ENCODE measurements at places on chromosomes 1 and 21.

DNA sequence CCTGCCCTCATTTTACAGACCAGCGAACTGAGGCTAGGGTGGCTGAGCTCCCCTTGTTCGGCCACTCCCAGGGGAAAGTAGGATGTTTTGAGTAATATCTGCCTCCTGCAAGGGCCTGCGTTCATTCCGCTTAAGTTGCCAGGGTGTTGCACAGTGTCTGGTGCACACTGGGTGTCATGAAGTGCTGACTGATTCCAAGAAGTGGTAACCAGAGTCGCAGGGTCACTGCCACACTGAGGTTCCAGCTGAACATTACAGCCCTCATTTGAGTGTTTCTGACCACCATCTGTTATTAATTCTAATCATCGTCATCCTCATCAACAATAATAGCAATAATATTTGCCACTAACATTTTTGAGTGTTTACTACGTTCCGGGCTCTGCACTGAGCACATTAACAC is 250.6 kb downstream of the KAZN start:
- DNase-seq = no peak

DNA sequence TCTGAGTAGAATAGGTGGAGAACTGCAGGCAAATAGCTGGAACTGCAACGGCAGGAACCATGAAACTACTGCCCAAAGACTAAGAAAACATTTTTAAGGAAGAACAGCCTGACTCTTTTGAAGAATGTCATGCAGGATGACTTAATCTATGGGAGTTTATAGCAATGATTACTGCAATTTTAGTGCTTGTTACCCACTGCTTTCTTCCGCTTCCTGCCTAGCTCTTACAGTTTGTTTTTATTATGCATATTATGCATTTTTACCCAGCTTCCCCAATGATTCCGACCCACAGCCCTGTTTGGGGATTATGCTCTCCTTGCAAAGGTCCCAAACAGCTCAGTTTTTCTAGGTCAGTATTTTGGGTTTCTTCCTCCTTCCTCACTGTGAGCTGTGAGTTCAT is 71.2 kb downstream of the PCNX2 start:
- DNase-seq = no peak

DNA sequence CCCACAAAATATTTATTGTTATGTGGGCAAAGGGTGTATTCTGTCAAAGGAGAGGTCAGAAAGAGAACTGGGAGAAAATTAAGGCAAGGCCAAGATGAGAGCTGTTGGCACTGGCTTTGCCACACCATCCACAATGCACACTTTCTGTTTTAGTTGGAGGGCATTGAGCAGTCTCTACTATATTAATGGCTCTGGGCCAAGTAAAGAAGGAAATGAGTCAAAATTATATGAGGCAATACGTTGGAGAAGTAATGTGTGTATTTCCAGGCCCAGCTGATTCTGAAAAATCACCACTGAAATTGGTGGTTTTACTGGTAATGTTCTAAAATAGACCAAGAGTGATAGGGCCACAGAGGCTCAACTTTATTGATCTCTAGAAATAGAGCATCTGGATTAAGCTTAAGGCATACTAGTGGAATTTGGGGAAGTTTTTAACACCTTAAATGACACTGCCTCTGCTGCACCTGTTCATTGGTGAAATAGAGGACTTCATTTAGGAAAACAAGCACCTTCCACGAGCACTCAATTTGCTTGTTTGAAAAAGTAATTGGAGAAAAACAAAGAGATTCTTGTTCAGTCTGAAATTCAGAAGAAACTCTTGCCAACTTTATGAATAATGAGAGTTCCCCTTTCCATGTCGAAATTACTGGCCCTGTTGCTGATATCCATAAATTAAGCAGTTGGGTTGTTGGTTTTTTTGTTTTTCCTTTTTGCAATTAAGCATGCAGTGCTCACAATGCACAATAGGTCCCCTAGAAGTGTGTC is 424.9 kb downstream of the ADGRL2 start:
- DNase-seq = peak; percentile 95

DNA sequence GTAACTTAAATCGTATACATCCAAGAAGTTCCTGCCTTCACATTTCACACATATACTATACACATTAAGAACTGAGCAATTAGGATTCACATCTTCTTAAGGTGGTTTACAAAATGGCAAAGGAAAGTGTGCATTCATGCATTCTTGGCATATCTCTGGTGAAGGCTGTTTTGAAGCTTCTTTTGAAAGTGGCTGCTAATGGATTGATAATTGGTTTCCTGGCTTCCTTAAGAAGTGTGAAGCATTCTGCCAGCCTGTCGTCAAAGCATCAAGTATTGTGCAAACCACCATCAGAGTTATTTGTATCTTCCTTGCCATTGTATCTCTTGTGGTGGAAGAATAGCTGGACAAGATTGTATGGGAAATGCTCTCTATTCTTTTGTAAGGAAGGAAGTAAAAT is 95.1 kb upstream of the HMGB4 start:
- DNase-seq = no peak

DNA sequence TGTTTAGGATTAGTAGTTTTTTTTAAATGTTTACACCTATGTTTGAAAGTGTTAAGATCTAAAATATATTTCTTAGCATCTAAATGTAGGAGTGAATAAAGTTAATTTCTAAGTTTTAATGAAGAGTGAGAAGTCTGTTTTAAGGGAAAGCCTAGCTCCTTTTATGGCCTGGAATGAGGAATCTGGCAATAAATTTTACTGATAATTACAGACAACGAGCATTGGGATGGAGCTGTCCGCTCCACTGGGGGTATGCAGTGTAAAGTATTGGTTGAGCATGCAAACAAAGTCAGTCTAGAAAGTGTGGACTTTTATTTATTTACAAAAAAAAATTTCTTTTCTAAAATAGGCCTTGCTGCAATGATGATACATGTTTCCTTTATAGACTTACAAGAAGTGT is 19.0 kb downstream of the CLIC6 start:
- no peak for DNase-seq

GRCh38 chr1:42942444-42942843 is 16.2 kb downstream of the SLC2A1 start:
- peak; percentile 26 for DNase-seq

GRCh38 chr1:227729881-227730629 is 5.0 kb downstream of the JMJD4 start:
- no peak for DNase-seq

DNA sequence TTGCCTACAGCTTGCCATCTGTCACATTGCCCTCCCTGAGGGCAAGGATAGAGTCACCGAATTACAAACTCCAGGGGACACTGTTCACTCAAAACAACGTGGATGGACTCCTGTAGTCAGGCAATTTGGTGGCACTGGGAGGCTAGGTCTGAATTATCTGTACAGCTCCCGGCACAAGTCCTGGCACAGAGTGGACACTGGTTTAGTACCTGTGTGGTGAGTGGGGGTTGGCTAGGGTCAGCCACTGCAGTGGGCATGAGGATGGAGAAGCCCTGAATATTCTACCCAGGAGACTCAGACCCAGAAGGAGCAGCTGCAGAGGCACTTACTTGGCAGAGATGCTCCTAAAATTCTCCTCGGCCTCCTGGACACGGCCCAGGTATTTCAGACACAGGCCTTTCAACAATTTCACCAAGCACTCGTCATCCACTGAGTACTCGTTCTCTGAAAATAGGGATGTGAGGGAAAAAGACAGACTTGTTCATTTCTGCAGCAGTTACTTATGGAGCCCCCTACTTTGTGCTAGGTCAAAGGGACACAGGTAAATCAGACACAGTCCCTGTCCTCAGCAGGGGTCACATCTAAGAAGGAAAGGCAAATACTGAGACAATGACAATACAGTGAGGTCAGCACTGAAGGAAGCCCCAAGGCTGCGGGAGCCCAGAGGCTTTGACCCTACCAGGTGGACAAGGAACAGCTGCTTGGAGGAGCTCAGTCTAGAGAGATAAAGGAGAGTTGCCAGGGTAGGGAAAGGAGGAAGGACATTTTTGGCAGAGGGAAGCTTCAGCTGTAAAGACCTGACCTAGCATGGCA is 40.5 kb downstream of the TTC39A start:
- DNase-seq = no peak

DNA sequence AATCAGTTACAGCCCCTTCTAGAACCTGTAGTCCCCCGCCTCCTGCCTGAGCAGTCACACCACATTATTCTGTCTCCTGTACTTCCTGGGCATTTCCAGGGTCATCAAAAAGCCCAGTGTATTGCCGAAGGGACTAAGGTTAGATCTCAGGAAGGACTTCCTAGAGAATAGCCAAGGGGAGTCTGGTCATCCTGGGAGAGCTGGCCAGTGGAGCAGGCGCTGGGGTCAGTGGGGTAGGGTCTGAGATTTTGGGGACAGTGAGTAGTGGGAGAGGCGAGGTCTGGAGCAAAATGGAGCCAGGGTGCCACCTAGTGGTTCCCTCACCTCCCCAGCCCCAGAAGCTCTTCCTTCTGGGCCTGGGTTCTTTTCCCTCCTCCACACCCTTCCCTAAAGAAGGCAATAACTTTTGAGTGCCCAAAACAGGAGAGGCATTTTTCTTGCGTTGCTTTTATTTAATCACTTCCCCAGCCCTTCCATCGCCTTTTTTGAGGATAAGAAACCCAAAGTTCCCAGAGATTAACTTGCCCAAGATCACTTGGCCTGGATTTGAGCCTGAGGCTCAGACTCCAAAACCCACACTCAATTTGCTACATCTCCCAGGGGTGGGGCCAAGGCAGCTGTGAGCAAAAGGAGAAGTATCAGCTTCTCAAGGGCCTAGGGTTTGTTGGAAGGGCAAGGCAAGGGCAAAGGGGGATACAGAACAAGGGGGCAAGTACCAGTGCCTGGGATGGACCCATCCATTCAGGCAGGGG is 7.3 kb upstream of the PMVK start:
- peak; percentile 34 for DNase-seq

DNA sequence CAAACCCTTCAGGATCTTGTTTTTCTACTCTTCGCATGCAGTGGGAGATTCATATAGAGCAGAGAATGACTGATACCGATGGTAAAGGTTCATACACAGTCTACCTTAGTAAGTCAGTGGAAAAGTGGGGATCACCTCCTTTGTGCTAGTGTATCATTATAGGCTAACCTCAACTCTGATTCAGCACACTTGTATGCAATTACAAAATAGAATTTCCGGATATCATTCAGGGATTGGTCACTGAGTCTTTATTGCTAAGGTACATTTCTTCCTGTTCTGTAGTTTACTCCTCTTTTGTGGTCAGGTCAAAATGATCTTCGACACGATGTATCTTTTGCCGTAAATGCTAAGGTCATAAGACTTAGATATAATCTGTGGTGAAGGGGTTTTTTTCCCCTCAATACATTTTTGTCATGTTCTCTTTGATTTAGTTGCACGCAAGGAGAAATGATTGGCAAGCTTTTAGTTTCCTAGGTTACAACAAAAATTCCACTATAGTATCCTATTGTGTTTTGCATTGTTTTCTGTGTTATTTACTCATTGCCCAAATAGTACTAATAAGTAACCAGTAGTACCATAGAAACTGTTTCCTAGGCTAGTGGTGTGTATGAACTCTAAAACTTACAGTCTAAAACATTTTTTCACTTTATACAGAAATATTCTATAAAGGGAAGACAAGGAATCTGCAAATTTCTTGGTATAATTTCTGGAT is 35.7 kb upstream of the PLA2G4A start:
- DNase-seq = no peak

GRCh38 chr1:48555271-48555670 is 83.3 kb upstream of the SPATA6 start:
- no peak for DNase-seq

DNA sequence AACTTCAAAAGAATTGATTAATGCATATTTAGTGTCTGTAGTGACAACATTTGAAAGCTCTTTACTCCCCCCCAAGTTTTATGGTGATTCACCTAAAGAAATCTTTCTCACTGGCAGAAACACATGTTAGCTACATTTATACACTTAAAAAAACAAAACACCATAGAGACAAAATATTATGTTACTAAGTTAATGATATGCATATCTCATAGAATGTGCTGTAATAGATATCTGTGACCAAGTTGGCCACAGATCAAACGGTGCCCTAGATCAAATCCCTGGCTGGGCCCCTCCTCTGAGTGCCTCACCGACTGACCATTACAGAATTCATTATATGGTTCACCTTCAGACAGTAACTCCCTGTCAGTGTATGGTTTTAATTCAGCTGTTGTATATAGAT is 322.1 kb upstream of the LYPLAL1 start:
- DNase-seq = no peak

DNA sequence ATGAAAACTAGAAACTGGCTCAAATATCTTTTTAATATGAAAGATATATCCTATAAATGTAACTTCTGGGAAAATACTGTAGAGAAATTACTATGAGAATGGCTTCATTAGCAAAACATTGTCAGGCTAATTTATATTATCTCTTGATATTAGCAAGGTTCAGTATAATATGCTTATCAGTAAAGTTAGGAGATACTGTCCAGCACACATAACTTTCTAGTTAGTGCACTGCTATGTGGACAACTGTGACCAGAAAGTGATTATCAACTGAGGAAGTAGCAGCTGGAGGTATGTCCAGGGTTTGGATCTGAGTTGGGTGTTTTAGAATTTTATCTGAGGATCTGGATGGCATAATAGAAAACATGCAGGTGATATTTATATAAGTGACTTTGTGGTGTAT is 7.5 kb downstream of the LRRC8C start:
- no peak for DNase-seq

- DNase-seq = peak; percentile 96
These were observed 3.4 kb downstream of the SLC26A9 start for GRCh38 chr1:205939690-205940330.

GRCh38 chr1:95809391-95809790 is 575.4 kb downstream of the RWDD3 start:
- no peak for DNase-seq

GRCh38 chr1:51729824-51730301 is 113.0 kb downstream of the OSBPL9 start:
- peak; percentile 37 for DNase-seq

GRCh38 chr1:44290250-44291094 is 64.6 kb downstream of the ERI3 start:
- DNase-seq = no peak

GRCh38 chr1:236425031-236425663 is 31.1 kb downstream of the EDARADD start:
- no peak for DNase-seq

- no peak for DNase-seq
These were observed 2.2 kb upstream of the YBX1 start for GRCh38 chr1:42680055-42680454.

- no peak for DNase-seq
These were observed 96.3 kb downstream of the PLPP3 start for GRCh38 chr1:56483104-56483503.

DNA sequence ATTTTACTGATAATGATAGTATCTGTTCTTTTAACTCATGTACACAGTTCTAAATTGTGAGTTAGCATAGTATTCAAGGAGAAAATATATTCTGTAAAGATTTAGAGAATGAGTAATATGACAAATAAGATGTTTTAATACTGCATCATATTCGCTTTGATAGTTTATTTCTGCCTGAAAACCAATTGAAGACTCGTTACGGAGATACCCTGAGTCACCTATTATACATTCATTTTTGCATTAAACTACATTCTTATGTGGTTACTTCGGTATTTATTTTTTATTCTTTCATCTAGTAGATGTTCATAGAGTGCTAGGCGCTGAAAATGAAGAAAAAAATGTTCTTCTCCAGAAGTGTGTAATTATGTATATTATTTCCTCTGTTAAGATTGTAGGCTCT is 5.3 kb downstream of the UHMK1 start:
- DNase-seq = no peak

- no peak for DNase-seq
These were observed 966.8 kb downstream of the BRINP3 start for GRCh38 chr1:189510827-189511226.

GRCh38 chr1:236159704-236160539 is 17.6 kb downstream of the GPR137B start:
- no peak for DNase-seq

- no peak for DNase-seq
These were observed 93.3 kb downstream of the IGSF21 start for GRCh38 chr1:18200918-18201317.
